Muscle of leg (tissue), 16 donors: ENCODE measurements at places on chromosomes 2 and 18. TPM values are rescaled to one million over a fixed set of nuclear protein-coding genes. Genes with fewer than 3 reads are reported as not detected.

SERPINB7 gene
- total RNA-seq = not detected

IMP4 gene
- total RNA-seq = 45.8 TPM

SETBP1 gene
- 20.5 TPM for total RNA-seq

NAT8 gene
- total RNA-seq = not detected

LYPD6B gene
- total RNA-seq = not detected

GALNT3 gene
- total RNA-seq = 0.49 TPM

FOXD4L1 gene
- total RNA-seq = 0.13 TPM

NEB gene
- 1,157 TPM for total RNA-seq

SGO2 gene
- total RNA-seq = 5.3 TPM

GLI2 gene
- 6.2 TPM for total RNA-seq

DNA sequence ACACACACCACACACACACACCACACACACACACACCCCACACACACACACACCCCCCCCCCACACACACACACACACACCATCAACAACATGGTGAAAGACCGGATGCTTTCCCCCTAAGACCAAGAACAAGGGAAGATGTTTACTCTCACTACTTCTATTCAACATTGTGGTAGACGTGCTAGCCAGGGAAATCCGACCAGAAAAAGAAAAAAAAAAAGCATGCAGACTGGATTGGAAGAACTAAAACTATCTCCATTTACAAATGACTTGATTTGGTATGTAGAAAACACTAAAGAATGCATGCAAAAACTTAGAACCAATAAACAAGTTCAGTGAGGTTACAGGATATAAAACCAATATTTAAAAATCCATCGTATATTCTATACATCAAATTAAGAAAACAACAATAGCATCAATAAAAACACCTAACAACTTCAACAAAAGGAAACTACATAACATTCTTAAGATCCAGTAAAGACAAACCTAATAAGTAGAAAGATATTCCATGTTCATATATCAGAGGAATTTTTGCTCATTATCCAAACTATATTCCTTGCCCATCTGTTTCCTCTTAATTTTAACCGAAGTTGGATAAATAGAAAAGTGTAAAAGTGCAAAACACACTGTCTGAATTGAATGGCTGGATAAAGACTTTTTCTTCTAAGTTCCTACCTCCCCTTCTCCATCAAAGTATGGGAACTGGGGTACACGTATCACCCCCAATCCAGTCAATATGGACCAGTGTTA, 51.5 kb upstream of the RNU4ATAC start:
- peak; percentile 55 for DNase-seq
- peaks cover 7% of the 10 kb centered on the region for H3K36me3 ChIP-seq
- H3K27me3 ChIP-seq = no peaks in the 10 kb centered on the region
- peak overlapping the region; percentile 20 for H3K27ac ChIP-seq

- no peaks in the 10 kb centered on the region for H3K27me3 ChIP-seq
- DNase-seq = no peak
- H3K4me1 ChIP-seq = no peaks in the 10 kb centered on the region
- no peak overlapping the region for H3K4me3 ChIP-seq
- no peak overlapping the region for H3K27ac ChIP-seq
Measured at GRCh38 chr2:62338111-62338510, 142.2 kb downstream of the B3GNT2 start.

DNA sequence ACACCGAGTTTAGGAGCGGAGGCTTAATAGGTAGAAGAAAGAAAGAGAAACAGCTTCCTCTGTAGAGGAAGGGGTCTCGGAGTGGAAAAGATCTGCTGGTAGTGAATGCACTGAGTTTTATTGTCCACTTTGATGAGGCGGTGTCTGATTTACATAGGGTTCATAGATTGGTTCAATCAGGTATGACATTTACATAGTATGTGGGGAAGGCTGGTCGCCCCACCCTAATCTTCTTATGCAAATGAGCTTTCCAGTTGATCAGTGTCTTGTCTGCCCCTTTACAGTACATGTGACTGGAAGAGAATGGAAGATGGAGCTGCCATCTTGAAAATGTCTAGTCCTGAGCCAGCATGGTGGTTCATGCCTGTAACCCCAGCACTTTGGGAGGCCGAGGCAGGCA, 19.9 kb upstream of the CNOT11 start:
- H3K27ac ChIP-seq = no peak overlapping the region
- H3K36me3 ChIP-seq = no peaks in the 10 kb centered on the region
- no peak overlapping the region for H3K4me3 ChIP-seq
- no peak for DNase-seq
- H3K27me3 ChIP-seq = no peaks in the 10 kb centered on the region
- peaks cover 4% of the 10 kb centered on the region for H3K4me1 ChIP-seq

- no peak overlapping the region for H3K4me3 ChIP-seq
- H3K27me3 ChIP-seq = peaks cover 3% of the 10 kb centered on the region
- H3K27ac ChIP-seq = no peak overlapping the region
- H3K4me1 ChIP-seq = peaks cover 9% of the 10 kb centered on the region
Measured at GRCh38 chr2:29844713-29845326, 76.6 kb downstream of the ALK start.

DNA sequence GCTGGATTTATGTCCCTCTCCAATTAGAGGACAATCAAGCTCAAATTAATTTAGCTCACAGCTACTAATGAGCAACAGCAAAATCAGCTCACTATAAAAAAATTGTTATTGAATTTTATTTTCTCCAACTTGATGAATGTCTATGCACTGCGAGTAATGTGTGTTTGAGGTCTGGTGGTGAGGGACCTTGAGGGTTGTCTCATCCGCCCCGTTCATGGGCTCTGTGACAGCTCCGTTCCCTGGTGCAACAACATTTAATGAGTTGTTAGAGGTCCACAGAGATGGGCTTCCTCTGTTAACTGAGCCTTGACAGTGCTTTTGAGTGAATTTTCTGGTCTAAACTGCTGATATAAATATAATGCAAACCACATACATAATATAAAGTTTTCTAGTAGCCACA, 101.7 kb downstream of the GPR39 start:
- H3K4me1 ChIP-seq = no peaks in the 10 kb centered on the region
- H3K36me3 ChIP-seq = no peaks in the 10 kb centered on the region
- no peak for DNase-seq
- no peaks in the 10 kb centered on the region for H3K27me3 ChIP-seq
- no peak overlapping the region for H3K27ac ChIP-seq
- no peak overlapping the region for H3K4me3 ChIP-seq

DNA sequence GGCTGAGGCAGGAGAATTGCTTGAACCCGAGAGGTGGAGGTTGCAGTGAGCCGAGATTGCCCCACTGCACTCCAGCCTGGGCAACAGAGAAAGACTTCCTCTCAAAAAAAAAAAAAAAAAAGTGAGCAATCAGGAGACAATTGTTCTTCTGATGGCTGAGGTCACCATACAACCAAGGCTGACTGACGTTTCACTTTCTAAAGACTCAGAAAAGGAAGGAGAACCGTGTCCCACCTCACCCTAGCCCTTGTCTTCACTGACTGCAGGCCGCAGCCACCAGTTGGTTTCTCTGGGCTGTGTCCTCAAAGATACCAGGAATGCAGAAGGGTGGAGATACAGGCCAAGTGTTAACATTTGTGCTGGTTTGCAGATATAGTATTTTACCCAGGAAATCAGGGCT, 7.7 kb upstream of the SLC35F6 start:
- no peak overlapping the region for H3K4me3 ChIP-seq
- H3K36me3 ChIP-seq = no peaks in the 10 kb centered on the region
- no peak for DNase-seq
- H3K27ac ChIP-seq = no peak overlapping the region
- H3K4me1 ChIP-seq = peaks cover 5% of the 10 kb centered on the region

- DNase-seq = peak; percentile 47
- H3K27ac ChIP-seq = no peak overlapping the region
- H3K27me3 ChIP-seq = no peaks in the 10 kb centered on the region
- no peak overlapping the region for H3K4me3 ChIP-seq
- H3K4me1 ChIP-seq = peaks cover 8% of the 10 kb centered on the region
Measured at GRCh38 chr2:147487286-147487977, 357.4 kb upstream of the ACVR2A start.

DNA sequence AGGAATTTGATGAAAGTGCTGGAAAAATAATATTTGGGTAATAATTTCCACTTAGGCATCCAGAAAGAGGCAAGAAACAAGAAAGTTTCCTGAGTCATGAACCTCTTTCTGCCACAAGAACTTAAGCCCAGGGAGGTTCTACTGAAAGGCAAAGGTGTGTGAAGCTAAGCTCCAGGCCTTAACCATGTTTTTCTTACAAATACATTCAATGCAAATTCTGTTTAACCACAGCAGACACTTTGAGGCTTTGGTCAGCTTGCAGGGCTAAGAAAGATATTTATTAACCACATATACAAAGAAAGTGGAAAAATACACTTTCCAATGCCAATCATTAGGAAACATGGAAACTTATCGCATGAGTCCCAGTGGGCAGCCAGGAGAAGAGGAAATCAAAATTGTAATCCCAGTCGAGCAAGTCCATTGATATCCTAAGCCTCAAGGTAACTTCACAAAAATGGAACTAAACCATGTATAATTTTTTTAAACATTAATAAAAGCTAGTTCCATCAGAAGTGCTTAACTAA, 68.3 kb downstream of the PIEZO2 start:
- no peaks in the 10 kb centered on the region for H3K36me3 ChIP-seq
- no peak overlapping the region for H3K27ac ChIP-seq
- no peak overlapping the region for H3K4me3 ChIP-seq
- no peaks in the 10 kb centered on the region for H3K4me1 ChIP-seq

- no peaks in the 10 kb centered on the region for H3K36me3 ChIP-seq
- H3K4me3 ChIP-seq = no peak overlapping the region
- no peaks in the 10 kb centered on the region for H3K4me1 ChIP-seq
- no peak for DNase-seq
- no peak overlapping the region for H3K27ac ChIP-seq
Measured at GRCh38 chr18:33022370-33022769, 249.5 kb upstream of the KLHL14 start.

GRCh38 chr2:168645696-168646338, 156.6 kb upstream of the NOSTRIN start:
- no peak for DNase-seq
- H3K27ac ChIP-seq = no peak overlapping the region
- H3K4me3 ChIP-seq = no peak overlapping the region
- peaks cover 14% of the 10 kb centered on the region for H3K4me1 ChIP-seq

DNA sequence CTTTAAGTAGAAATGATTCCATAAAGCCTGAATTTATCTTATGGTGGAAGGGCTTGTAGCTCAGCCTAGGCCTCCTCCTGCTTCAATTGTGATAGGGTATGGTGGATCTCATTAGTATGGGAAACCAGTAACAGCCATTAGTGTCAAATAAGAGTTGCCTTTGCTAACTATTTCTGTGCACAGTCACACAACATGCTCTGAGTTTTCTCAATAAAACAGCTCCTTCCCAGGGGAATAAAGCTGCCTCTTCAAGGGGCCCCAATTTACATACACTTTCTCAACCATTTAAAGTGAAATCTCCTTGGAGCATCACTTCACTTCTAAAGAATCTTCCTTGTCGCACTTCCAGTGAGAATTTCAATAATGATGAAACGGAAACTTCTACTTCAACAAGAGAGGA, 53.4 kb downstream of the KLF7 start:
- peaks cover 2% of the 10 kb centered on the region for H3K4me1 ChIP-seq
- no peaks in the 10 kb centered on the region for H3K27me3 ChIP-seq
- H3K27ac ChIP-seq = no peak overlapping the region

GRCh38 chr2:229162015-229162414, 109.1 kb downstream of the PID1 start:
- no peak overlapping the region for H3K27ac ChIP-seq
- H3K4me1 ChIP-seq = no peaks in the 10 kb centered on the region
- H3K27me3 ChIP-seq = no peaks in the 10 kb centered on the region
- no peak for DNase-seq
- H3K4me3 ChIP-seq = no peak overlapping the region

DNA sequence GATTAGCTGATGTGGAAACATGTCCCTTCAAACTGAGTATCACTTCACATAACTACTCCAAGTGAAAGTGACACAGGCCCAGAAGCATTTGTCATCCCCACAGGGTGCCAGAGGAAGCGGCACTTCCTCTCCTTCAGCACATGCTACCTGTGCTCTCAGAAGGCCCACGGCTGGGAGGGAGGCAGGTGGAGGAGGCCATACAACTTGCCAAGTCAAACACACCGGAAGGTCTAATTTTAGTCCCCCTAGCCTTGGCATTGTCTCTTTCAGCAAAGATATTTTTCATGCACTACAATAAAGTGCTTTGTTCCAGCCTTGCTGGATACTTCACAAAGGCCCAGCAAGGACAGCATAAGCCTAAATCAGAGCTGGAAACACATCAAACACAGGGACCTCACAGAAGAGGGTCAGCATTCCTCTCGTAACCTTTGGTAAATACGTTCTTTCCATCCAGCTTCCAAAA, 38.0 kb downstream of the VSNL1 start:
- H3K27ac ChIP-seq = no peak overlapping the region
- peak; percentile 8 for DNase-seq
- no peak overlapping the region for H3K4me3 ChIP-seq
- H3K27me3 ChIP-seq = no peaks in the 10 kb centered on the region
- H3K36me3 ChIP-seq = no peaks in the 10 kb centered on the region
- H3K4me1 ChIP-seq = no peaks in the 10 kb centered on the region

- DNase-seq = peak; percentile 59
- no peak overlapping the region for H3K4me3 ChIP-seq
- no peak overlapping the region for H3K27ac ChIP-seq
- H3K4me1 ChIP-seq = peaks cover 3% of the 10 kb centered on the region
- H3K36me3 ChIP-seq = no peaks in the 10 kb centered on the region
Measured at GRCh38 chr2:220034426-220035130, 407.1 kb downstream of the SLC4A3 start.

GRCh38 chr18:21074336-21075323, 37.0 kb downstream of the ROCK1 start:
- peaks cover 3% of the 10 kb centered on the region for H3K36me3 ChIP-seq
- H3K27ac ChIP-seq = no peak overlapping the region

DNA sequence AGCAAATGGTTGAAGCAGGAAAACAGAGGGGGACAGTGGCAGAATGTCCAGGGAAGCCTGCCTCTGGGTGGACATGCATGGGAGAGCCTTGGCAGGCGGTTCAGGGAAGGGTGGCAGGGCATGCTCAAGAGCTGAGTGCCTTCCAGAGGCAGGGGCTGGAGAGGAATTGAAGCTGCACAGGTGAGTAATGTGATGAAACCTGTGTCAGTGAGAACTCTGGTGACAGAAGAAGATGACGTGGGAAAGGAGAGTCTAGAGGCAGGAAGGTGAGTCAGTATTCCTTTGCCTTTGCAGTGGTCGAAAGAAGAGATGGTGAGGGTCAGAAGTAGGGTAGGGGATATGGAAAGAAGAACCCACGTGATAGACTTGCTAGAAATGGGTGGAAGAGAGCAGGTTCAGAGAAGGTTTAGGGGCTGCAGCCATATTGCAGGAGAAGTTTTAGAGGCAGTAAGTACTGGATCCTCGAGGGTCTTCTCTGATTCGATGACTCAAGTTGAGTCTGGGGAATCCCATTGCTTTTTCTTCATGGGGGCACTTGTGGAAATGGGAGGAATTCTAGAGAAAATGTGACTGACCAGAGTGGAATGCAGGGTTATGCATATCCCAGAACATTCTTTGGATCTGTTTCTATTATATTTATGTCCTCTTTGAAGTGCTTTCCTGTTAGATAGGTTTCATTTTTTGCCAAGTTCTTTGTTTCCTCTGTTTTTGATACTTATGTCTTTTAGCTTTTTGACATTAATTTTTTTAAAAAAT, 37.4 kb downstream of the TMEM87B start:
- DNase-seq = peak; percentile 17
- no peaks in the 10 kb centered on the region for H3K4me1 ChIP-seq
- no peak overlapping the region for H3K27ac ChIP-seq
- no peaks in the 10 kb centered on the region for H3K27me3 ChIP-seq
- no peak overlapping the region for H3K4me3 ChIP-seq
- H3K36me3 ChIP-seq = peaks cover 35% of the 10 kb centered on the region
